ENCODE measurements at places on chromosomes 13 and 19. TPM values are rescaled to one million over a fixed set of nuclear protein-coding genes. Genes with fewer than 3 reads are reported as not detected.

DNA sequence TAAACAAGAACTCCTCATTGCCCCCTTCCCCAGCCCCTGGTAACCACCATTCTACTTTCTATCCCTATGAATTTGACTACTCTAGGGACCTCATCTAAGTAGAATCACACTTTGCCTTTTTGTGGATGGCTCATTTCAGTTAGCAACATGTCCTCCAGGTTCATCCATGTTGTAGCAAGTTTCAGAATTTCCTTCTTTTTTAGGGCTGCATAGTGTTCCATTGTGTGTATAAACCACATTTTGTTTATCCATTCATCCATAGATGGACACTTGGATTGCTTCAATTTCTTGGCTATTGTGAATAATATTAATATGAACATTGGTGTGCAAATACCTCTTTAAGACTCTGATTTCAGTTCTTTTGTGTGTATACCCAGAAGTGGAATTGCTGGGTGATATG is 4.8 kb upstream of the DHRS12 start:
- DNase-seq: no peak

PNPLA6 gene
- 51.5 TPM for total RNA-seq

DNA sequence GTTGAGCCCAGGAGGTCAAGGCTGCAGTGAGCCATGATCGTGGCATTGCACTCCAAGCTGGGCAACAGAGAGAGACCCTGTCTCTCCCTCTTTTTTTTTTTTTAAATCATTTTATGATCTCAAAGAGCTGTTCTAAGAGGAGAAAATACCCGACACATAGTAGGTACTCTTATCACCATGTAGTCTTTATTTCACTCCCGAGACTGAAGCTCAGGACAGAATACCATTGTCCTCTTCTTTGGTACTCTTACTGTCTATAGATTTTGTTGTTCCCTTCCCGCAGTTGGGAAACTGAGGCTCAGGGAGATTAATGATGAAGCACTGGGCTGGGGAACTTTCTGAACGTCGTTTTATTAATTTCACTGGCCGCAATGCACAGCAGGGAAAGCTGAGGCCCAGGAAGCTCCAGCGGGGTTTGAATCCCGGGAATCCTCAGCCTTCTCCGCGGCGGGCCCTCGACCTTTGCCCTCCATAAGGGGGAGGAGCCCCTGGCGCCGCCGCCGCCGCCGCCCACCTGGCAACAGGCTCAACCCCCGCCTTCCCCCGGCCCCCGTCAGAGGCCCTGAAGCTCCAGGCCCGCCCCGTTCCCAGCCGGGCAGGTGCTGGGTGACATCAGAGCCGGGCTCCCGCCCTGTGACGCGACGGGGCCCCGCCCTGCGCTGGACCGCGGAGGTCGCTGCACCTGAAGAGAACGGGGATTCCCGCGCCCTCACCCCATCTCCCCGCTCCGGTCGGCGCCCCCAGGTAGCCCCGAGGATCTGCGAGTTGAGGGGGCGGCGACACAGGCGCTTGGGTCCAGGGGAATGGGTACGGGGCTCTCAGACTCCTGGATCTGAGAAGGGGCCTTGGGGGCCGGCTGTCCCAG is 1.6 kb downstream of the MYH14 start:
- DNase-seq: no peak

ZNF541 gene
- not detected for total RNA-seq

DNA sequence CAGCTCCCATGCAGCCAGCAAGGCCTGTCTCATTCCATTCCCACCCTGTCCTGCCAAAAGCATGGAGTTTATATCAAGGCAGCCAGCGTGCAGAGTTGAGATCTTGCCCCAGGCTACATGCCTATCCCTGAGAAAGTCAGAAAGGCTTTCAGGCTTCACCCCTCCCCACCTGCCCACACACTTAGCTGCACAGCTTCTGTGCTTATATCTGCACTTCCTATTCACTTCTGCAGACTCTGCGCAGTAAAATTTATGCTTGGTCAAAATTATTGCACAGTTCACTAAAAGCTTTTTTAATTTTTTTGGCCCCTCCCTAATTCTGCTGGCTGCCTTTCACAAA is 12.5 kb upstream of the ZNF675 start:
- DNase-seq: peak; percentile 88

- DNase-seq: no peak
These were observed 530.9 kb downstream of the MYO16 start for GRCh38 chr13:109160357-109160756.

DNA sequence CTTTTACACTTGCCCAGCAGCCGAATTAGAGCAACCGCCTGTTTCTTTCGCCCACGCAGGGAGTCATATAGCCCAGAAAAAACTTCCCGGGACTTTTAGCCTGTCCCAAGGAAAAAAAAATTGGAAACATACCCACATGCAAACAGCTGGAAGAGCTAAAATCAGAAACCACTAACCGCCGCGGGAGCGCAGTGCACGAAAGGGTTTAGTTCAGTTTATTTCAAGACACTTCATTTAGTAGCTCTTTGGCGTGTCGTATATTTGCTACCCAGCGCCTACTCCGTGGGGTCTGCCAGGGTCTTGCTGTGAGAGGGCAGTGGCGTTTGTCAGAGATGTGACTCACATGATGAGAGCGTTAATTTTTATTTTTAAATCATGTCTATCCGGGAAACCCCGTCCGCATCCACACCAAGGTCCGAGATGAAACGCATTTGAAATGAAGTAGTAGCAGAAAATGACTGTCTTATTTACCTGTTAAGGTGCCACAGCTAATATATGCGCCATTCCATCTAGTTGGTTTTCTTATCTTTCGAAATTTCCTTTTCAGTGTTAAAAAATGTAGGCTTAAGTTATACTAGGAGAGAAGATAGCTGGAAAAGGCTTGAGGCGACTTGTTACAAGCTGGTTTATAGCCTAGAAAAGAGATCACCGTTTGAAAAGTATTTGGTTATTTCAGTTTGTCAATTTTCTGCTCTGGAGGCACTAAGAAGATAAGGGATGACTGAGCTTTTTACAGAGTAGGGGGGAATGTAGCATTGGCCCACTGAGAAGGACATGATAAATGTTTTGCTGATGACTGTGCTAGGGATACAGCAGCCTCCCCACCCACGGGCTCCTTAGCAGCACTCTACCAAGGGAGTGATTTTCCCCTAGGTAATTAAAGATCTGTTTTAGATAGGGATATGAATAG is 1.7 kb downstream of the KLF5 start:
- DNase-seq: peak; percentile 80

MIR17HG gene
- total RNA-seq: 3.9 TPM

- no peak for DNase-seq
These were observed at the start of gene ZIC2 for GRCh38 chr13:99981735-99982035. Gene ZIC2, plus strand, starts transcription at chr13:99981784. Its CDS starts 281 bp downstream, at chr13:99982065.

NALCN gene
- total RNA-seq: 2.9 TPM

DNA sequence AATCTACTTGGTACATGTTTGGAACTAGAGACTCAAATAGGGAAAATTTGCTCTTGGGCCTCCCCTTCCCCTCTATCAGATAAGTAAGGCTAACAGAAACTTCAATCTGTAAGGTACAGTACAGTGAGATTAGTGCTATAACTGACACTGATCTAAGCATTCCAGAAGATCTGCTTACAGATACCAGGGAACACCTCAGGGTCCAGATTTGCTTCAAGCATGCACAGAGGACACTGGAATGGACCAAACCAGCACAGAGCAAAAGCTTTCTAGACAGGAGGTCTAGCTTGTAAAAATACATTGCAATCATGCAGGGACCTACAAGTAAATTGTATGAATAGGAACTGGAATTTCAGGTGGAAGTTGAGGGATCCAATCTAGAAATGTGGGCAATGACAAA is 16.4 kb downstream of the DIAPH3 start:
- DNase-seq: no peak

PCDH9 gene
- total RNA-seq: 0.12 TPM

MBD3L3 gene
- total RNA-seq: not detected

ZNF845 gene
- total RNA-seq: 7.9 TPM
